ENCODE measurements at places on chromosomes 2 and 18. TPM values are rescaled to one million over a fixed set of nuclear protein-coding genes. Genes with fewer than 3 reads are reported as not detected.

Gene KANSL1L
- 23.3 TPM for total RNA-seq

Gene GULP1
- 3.3 TPM for total RNA-seq

Gene TEKT4
- not detected for total RNA-seq

Gene EVX2
- not detected for total RNA-seq

Gene RFX8
- 0.17 TPM for total RNA-seq

Gene COX7A2L
- 158 TPM for total RNA-seq

Data from dermis lymphatic vessel endothelial cell (primary cell).